ENCODE measurements at places on chromosomes 6 and 20. TPM values are rescaled to one million over a fixed set of nuclear protein-coding genes. Genes with fewer than 3 reads are reported as not detected.

DNA sequence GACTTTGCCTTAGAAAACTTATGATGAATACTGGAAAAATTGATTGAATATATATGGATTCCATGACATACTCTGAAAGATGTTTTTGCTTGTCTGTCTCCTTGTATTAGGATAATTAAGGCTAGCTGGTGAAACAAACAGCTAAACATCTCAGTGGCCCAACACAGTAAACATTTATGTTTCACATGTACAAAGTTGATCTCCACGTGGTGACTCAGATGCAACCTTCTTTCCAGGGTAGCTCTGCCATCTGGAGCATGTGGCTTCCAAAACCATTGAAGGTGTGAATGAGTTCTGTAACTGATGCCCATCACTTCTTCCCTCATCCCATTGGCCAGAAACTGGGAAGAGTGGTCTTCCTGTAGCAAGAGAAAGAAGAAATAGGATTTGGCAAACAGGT lies 196.3 kb downstream of the TSHZ2 start:
- no peak for DNase-seq

- DNase-seq = no peak
These were observed 77.6 kb upstream of the GGTLC1 start for GRCh38 chr20:24066076-24066700.

DNA sequence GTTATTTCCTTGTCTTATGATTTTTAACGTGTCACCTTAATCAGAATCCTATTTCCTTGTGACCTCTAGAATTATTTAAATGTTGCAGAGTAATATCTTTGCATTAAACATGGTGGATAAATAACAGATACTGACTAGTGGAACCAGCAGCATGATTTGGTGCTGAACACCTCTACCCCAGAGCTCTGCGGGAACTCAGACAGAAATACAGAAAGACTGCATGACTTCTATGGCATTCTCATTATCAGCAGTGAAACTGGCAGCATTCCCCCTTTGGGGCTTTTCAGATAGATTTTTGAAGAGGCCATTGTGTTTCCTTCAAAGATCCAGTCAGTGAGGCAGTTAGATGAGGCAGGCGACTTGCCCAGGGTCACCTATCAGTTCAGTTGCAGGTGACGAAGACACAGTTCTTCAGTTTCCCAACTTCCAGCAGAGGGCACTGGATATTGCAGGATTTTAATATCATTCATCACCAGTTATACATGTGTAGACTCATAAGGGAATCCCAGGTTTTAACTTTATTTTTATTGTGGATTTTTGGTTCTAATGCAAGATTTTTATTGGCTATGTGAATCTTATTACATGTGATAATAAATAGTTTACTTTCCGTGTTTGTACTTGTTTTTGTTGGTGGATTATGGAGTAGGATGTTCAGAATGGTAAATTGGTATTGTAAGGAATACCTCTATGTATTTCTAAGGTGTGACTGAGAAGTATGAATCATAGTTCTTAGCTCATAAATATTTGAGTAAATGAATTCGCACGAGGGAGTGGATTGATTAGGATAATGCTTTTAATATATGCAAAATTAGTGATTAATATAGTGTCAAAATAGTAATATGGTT lies 81.3 kb downstream of the AFDN start:
- no peak for DNase-seq

DNA sequence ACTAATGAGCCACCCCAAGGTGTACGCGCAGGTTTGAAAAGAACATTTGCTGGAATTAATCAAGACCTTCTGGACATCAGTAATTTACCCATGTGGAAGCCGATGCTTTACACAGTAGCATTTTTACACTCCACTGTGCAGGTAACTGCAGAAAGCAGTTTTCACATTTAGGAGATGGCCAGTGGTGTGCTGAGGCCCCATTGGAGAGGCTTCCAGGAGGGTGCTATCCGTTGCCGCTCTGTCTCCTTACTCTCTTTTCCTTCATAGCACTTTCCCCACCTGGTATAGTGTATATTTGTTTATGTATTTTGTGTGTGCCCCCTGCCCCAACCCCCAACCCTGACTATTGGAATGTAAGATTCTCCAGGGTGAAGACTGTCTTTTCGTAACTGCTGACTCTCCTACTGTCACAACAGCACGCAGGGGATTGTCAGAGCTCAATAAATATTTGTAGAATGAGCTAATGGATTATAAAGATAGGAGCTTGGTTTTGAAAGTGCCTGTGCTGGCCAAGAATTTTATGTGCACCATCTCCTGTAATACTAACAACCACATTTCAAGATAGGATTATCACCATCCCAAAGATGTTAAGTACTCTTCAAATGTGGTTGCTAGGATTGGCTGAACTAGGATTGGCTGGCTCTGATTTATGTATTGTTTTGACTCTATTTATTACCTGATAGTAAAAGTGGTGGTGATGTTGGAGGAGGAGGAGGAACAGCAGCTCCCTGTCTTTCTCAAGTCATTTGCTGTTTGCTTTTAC lies 74.0 kb upstream of the GLP1R start:
- DNase-seq = no peak

DNA sequence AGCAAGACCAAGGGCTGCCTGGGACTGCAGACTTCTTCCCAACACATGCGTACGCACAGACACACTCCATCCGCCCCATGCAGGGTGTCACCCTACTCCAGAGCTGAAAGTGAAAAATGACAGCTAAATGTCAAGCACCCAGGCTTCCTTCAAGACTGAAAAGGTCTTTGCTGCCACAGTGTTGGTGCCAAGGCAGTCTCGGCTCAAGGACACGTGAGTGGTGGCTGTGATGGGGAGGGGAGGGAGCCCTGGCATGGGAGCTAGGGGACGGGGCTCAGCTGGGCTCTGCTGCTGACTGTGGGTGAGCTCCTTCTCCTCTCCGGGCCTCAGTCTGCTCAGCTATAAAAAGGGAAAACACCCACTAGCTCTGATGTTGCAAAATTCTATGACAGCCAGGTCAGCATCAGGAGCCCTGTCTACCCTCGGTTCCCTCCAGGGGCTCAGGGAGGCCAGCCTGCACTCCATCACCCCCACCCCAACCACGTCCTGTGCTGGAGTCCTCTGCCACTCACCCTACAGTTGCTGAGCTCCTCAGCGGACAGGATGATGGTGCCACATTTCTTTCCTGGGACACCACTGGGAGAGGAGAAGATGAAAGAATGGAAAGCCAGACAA lies 47.6 kb downstream of the CPNE5 start:
- DNase-seq = no peak

GRCh38 chr6:25952535-25952934 lies 10.1 kb upstream of the TRIM38 start:
- no peak for DNase-seq

DNA sequence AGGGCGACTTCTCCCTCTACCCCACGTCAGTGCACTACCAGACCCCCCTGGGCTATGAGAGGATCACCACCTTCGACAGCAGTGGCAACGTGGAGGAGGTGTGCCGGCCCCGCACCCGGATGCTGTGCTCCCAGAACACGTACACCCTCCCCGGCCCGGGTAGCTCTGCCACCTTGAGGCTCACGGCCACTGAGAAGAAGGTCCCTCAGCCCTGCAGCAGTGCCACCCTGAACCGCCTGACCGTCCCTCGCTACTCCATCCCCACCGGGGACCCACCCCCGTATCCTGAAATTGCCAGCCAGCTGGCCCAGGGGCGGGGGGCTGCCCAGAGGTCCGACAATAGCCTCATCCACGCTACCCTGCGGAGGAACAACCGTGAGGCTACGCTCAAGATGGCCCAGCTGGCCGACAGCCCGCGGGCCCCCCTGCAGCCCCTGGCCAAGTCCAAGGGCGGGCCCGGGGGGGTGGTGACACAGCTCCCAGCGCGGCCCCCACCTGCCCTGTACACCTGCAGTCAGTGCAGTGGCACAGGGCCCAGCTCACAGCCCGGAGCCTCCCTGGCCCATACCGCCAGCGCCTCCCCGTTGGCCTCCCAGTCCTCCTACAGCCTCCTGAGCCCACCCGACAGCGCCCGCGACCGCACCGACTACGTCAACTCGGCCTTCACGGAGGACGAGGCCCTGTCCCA lies 57.5 kb upstream of the TMEM181 start:
- no peak for DNase-seq

DEFB125 gene
- total RNA-seq = not detected

TCP11 gene
- 0.37 TPM for total RNA-seq

DAAM2 gene
- total RNA-seq = 21.1 TPM

Data from urinary bladder (tissue), 4 donors.